ENCODE measurements at places on chromosomes 1 and 21.

GRCh38 chr1:23383577-23384311, 14.1 kb upstream of the ZNF436 start:
- DNase-seq, result no peak

GRCh38 chr1:30895944-30896660, 12.5 kb downstream of the SDC3 start:
- DNase-seq, result no peak

- no peak for DNase-seq
Measured at GRCh38 chr1:56133522-56134472, 445.6 kb downstream of the PLPP3 start.

- no peak for DNase-seq
Measured at GRCh38 chr1:60222360-60223115, 149.0 kb upstream of the C1orf87 start.

GRCh38 chr1:173447224-173447623, 29.9 kb upstream of the PRDX6 start:
- no peak for DNase-seq

GRCh38 chr1:97603776-97604175, 317.1 kb downstream of the DPYD start:
- no peak for DNase-seq

GRCh38 chr1:26690576-26691031, 5.2 kb upstream of the ARID1A start:
- no peak for DNase-seq

- DNase-seq, result no peak
Measured at GRCh38 chr1:93587354-93587753, 94.3 kb downstream of the BCAR3 start.

- DNase-seq, result no peak
Measured at GRCh38 chr1:90851711-90852050, 134.6 kb upstream of the BARHL2 start.

DNA sequence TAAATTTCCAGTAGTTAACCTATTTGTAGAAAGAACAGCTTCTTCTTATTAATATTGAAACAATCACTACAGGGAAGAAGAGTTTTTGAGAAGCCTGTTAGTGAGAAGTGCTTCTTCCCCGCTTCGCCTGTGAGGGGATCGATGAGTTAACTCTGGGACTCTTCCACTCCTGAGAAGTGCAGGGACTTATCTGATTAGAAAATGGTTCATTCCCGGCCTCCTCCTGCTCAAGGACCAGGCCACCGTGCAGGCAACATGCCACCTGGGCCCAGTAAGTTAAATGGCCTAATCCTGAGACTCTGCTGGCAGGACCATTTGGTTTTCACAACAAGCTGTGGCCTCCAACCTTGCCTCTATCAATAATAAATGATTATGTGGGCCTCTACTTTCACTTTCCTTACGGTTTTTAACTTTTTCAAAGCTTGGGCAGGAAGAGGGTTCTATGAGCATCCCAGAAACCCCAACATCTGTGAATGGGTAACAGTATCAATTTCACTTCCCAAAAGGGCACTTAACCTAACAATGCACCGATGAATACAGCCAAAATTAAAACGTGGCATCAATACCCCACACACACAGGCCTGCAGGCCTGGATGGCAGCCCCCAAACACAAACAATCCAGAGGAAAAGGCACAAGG, 33.1 kb downstream of the SIPA1L2 start:
- DNase-seq, result no peak

DNA sequence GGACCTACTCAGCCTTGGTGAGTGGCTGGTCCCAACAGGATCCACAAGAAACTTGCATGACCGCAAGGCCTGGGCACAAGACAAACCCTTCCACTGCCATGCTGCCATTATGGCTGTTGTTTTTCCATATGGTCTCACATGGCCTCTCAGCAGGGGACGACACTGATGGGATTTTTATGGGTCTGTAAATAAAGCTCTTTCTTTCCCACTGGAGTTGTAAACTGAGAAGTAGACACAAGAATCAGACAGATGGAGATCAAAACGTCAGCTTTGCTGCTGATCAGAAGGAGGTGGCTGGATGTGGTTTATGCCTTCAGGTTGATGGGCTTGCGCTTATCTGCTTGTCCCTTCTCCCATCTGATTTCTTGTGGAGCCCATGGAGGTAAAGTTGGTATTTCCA, 138.1 kb upstream of the KCNJ6 start:
- DNase-seq, result no peak

All from AG20443 (cell line).